ENCODE measurements at places on chromosomes 1 and 21. TPM values are rescaled to one million over a fixed set of nuclear protein-coding genes. Genes with fewer than 3 reads are reported as not detected.

Gene MIA3
- total RNA-seq = 132 TPM

Gene CACNA1S
- not detected for total RNA-seq

Gene ZNF593OS
- not detected for total RNA-seq

Gene CSF3R
- total RNA-seq = 0.41 TPM

Gene TTC24
- total RNA-seq = 21.5 TPM

Gene CD1D
- not detected for total RNA-seq

Gene ACOT11
- 0.27 TPM for total RNA-seq

- no peak for DNase-seq
Observed at GRCh38 chr1:180270530-180271271, 40.6 kb downstream of the LHX4 start.

DNA sequence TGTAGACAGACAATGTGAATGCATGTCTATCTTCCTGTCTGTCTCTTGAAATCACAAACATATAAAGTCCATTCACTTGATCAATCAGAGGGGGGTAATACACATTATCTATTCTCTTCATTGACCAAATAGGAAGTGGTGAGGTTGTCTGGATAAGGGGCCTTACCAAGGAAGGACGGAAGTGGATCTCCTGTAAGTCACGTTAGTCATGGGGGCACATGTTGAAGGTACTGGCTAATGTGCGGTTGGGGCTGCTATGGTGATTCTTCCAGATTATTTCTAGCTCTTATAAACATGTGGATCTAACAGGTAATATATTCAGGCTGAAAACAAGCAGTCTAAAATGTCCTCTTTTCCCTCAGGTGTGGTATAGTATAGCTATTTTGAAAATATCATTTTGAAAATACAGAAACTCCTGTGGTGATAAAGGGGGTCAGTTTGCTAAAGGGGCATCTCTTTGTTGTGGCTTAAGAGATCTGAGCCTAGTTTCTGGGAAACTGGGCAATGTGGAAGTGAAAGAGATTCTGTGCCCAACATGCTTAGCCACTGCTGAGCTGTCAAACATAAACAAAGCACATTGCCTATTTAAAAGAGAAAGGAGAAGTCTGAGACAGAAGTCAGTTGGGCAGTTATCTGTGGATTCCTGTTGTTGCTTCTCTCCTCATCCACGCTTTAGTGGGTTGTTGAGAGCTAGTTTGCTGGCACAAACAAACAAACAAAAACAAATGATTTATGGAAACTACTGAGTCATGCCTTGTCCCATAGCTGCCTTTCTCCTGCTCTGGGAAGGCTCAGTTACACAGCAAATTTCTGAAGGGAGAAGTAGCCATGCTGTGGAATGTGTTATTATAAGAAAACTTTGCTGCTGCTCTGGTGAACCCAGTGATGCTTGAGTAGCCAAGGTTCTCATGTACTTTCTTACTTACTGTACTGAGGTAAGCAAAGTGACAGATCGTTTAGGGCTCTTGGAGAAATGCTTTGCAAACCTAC is 166.9 kb downstream of the HLX start:
- no peak for DNase-seq

DNA sequence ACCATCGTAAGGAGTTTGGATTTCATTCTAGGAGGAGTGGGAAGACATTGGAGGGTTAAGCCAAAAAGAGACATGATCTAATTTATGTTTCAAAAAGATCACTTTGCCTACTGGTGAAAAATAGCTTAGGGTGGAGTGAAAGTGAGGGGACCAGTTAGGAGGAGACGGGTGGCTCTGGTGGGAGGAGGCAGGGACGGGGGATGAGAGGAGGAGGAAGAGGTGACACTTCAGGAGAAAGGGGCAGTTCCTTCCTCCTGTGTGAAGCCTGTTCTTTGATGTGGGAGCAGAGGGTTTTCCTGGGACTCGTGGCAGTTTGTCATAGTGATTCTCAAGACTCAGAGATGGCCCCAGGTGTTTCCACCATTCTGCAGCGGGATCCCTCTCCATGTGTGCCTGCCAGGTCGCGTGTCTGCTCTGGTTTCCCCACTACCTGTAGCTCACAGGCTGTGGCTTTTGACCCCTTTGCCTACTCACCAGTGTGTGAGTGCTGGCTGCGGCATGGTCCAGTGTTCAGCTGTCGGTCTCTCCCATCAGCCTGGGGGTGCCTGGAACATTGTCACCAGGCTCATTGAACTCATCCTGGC is 102.4 kb downstream of the CNIH3 start:
- DNase-seq = no peak

GRCh38 chr1:201059871-201060555 is 36.5 kb upstream of the KIF21B start:
- DNase-seq = no peak

GRCh38 chr21:41858466-41859296 is 20.5 kb downstream of the PRDM15 start:
- no peak for DNase-seq

GRCh38 chr1:182752077-182752988 is 37.2 kb upstream of the NPL start:
- DNase-seq = no peak

DNA sequence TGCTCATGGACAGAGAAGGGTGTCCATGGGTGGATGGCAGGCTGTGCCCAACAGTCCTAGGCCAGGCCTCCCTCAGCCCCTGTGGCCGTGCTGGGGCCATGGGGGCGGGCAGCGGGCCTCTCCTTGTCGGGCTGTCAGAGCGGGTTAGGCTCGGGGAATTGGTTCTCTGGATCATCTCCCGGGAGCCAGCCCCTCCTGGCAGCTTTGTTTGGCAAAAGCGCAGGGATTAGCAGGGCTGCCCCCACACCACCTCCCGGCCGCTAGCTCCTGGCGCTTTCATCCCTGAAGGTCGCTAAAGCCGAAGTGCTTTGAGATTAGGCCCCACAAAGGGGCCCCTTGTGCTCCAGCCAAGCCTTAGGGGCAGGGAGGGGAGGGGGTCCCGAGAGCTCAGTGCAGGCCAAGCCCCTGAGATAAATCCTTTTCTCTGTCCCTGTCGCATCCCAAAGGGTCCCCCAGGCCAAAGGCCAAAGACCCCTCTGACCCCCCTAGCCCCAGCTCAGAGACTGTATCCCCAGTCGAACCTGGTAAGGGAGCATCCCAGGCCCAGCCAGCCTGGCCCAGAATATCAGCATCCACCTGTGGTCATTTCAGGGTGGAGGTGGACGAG is 9.8 kb upstream of the DMBX1 start:
- DNase-seq = no peak

- no peak for DNase-seq
Observed at GRCh38 chr1:230708631-230709580, 5.0 kb downstream of the AGT start.

GRCh38 chr1:21814241-21814918 is 2.3 kb downstream of the LDLRAD2 start:
- no peak for DNase-seq

DNA sequence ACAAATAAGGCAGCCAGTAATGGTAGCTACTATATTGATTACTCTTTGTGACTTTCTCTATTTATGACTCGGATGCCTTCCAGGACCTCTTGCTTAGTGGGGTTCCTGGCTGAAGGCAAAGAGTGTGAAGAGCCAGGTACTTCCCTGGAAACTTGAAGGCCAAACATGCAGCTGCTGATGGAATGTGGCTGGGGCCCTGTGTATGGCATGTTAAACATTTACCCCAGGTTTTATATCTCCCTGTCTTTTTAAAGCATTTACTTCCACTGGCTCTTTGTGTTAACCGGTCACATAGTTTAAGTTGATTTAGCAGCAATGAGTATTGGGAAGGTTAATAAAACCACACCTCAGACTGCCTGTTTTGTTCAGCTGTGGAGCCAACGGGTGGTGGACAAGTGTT is 45.7 kb upstream of the PAXBP1 start:
- DNase-seq = no peak

DNA sequence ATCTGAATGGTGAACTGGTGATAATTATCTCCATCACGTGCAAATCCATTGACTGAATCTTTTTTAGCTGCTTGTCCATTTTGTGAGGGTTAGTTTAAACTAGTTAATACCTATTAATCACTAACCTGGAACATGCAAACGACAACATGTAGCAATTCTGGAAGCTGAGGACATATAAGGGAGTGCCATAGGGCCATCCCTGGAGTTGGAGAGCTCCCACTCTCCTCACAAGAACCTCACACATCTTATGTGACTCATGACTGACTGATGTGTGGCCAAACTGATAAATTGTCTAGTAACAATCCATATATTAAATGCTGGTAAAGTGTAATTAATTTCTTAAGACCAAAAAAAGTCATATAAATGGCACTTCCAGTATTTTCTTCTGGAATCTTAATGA is 62.9 kb upstream of the HOOK1 start:
- DNase-seq = no peak

DNA sequence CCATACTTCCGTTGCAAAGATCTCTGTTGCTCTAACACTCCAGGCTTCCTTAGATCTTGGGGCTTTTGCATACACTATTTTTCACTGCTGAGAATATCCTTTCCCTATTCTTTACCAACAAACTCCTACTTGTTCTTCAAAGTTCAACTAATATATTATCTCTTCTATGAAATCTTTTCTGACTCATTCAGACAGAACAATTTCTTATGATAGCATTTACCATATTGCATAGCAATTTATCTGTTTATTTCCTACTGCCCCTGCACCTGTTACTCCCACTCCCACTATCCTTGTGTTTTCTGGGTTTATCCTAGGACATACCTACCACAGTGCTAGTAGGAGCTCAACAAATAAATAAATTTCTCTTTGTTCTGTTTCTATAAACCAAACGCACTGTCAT is 11.0 kb downstream of the GADD45A start:
- no peak for DNase-seq

GRCh38 chr1:155591770-155592169 is 18.2 kb upstream of the MSTO1 start:
- DNase-seq = peak; percentile 72

DNA sequence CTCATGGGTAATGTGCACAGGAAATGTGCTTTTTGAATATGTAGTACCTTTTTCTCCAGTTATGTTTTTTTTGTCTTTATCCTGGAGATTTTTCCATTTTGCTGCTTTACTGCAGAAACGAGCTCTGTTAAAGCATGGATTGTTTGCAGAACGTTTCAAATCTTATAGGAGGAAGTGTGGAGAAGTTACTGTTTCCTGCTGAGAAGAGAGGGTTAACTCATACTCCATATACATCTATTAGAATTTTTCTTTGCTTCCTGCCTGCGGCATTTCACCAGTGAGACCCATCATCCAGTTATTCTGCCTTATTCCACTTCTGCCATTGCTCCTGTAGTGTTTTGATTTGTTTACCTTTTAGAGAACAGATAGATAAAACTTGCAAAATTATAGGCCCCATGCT is 2.0 kb downstream of the RPRD2 start:
- DNase-seq = no peak

GRCh38 chr1:76682138-76682537 is 185.1 kb upstream of the ST6GALNAC5 start:
- no peak for DNase-seq

- DNase-seq = no peak
Observed at GRCh38 chr1:157310401-157310800, 172.2 kb upstream of the ETV3 start.

All from CD8-positive, alpha-beta T cell (primary cell).